ENCODE measurements at places on chromosomes 5 and 9.

DNA sequence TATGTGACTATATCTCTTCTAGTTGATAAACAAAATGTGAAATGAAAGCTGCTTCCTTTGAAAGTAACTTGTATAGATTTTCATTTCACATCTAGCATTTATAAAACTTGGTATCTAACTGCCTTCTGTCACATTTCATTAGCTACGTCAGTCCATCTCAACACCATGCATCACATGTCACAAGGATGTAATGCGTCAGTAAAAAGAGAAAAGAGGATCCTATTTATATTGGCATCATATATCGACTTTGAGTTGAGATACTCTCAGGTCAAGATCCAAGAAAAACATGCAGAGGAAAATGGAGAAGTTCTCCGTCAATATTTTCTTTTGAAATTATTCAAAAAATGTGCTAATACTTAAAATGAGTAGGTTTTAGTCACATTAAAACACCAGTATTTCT lies 1211.2 kb downstream of the EFNA5 start:
- no peak for DNase-seq

GRCh38 chr9:130276121-130276520 lies 10.6 kb downstream of the HMCN2 start:
- no peak for DNase-seq

DNA sequence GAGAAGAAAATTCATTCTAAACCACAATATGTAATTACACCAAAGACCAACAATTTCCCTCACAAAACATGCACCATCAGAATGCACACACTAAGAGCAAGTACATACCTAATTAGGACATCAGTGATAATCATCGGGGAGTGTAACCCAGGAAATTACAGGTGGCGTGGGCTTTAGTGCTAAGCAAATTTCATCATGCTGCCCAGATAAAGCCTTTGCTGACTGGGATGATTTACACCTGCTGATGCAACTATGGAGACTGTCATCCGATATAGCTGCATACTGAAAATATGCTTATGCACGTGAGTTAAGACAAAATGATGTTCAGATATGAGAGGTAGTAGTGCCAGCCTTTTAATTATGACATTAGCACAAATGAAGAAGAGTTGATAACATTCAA lies 123.2 kb downstream of the DCP2 start:
- no peak for DNase-seq

- DNase-seq, result no peak
Measured at GRCh38 chr5:149585910-149586309, 4.6 kb downstream of the ARHGEF37 start.

GRCh38 chr5:50292735-50293394 lies 148.2 kb downstream of the EMB start:
- no peak for DNase-seq

- DNase-seq, result no peak
Measured at GRCh38 chr5:43362725-43363435, 49.3 kb downstream of the CCL28 start.

DNA sequence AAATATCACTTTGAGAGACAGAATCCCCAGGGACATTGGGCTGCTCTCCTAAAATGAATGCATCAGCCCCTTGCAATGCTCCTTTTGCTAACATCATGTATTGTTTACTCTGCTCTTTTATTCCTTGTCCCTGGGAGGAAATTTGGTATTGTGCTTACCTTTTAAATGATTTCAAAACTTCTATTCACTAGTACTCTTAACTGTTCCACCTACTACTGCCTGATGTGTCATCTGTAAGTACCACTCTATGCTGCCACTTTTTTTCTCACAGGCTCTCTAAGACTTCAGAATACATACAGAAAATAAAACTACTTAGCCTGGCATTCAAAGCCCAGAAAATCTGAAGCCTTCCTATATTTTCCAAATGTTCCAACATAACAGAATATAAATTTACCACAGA lies 667.2 kb downstream of the BRINP1 start:
- no peak for DNase-seq

DNA sequence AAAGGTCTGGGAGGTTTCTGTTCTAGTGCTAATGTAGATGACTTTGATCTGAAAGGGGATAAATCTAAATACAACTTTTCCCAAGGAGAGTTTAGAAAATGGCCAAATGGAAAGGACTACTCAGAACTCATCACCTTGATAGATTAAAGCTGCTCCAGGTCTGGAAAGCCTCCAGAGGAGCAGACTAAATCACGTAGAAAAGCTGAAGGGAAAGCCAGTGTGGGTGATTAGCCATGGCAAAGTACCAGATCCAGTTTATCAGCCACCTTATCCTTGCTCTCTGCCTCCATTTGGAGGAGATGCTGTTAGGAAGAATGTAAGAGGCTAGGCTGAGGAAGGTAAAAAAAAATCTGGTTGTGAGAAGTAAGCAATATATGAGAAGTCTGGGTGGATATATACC lies 120.7 kb upstream of the RAI14 start:
- no peak for DNase-seq

DNA sequence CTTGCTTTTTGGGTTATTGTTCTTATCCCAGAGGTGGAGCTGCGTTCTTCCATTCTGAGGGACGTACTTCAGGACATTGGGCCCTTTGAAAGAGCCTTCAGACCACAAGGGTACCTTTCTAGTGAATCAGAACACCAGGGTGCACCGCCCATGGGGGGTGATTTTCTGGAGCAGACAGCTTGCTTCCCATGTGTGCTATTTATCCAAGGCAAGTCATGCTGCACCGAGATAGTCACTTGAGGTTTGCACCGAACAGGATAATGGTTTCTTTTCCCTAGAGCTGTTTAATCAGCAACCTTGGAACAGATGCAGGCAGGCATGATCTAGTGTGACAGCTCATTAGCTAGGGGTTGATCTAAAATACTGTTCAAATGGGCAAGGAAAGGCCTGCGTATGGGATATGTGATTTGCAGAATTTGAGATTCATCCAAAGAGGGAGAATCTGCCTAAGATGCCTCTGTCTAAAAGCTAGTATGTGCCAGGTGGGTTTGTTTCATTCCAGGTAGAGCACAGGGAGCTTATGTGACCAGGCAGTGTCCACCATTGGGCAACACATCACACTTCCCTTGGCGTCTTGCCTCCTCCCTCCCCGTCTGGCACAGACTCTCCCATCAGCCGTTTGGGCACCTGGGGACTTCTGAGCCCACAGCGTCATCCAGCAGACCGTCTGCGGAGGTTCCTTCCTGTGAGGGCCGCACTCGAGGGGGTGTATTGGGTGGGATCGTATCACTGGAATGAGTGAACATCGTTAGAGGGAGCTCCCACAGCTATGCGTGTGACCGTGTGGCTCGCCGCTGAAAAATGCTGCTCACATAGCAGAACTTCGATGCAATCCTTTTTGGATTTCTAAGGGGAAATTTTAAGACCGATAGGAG lies 23.0 kb downstream of the ABL1 start:
- peak; percentile 85 for DNase-seq

DNA sequence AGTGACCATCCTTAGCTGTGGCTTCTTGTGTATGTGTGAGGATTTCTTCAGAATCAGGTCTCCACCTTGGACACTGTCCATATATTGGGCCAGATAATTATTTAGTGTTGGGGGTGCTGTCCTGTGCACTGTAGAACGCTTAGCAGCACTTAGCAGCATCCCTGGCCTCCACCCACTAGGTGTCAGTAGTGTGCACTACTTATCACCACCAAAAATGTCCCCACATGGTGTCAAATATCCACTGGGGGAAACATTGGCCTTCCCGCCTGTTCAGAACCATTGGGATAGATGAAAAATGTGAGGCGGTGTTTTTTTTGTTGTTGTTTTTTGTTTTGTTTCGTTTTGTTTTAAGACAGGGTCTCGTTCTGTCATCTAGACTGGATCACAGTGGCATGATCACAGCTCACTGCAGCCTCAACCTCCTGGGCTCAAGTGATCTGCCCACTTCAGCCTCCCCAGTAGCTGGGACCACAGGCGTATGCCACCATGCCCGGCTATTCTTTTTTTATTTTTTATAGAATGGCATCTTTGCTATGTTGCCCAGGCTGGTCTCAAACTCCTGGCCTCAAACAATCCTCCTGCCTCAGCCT lies 67.7 kb downstream of the TENT4A start:
- no peak for DNase-seq

GRCh38 chr5:76820526-76820890 lies 1.7 kb downstream of the F2RL1 start:
- no peak for DNase-seq

DNA sequence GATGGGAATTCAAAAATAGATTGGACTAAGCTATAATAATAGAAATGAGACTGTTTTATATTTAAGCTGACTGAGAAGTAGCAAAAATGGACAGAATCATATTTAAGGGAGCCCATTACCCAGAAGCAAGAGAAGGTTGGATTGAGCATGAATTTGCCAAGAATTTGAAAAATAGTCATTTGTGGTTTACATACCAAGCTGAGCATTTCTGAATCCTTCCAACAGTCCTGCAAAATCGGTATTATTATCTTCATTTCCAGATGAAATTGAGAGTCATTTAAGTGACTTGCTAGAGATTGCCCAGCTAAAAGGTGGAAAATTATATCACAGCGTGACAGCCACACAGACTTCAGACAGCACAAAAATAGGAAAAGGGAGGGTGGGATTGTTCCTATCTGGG lies 48.4 kb downstream of the TNFSF15 start:
- no peak for DNase-seq

GRCh38 chr5:24325306-24325832 lies 319.4 kb downstream of the CDH10 start:
- DNase-seq, result no peak

- DNase-seq, result no peak
Measured at GRCh38 chr5:150774145-150774544, 4.4 kb upstream of the SMIM3 start.

- no peak for DNase-seq
Measured at GRCh38 chr5:139512786-139513390, 30.3 kb upstream of the STING1 start.

DNA sequence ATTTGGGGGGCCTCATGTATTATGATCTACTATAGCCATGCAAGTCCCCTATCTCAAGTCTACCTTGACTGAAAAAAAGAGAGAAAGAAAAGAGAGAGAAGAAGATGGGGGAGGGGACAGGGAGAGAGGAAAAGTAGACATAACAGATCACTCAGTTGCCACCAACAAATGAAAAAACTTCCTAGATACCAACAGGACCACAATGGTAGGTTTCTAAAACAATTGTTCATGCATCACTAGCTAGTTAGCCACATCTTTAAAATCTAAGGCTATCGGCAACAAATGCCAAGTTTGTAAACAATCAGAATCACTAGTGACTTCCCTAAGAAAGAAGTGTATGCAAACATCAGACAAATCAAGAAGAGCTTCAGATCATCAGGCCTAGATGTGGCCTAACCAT lies 328.2 kb downstream of the BNC2 start:
- DNase-seq, result no peak

- DNase-seq, result peak; percentile 65
Measured at GRCh38 chr5:78537821-78538220, 110.8 kb downstream of the LHFPL2 start.

GRCh38 chr9:126144603-126145456 lies 181.8 kb upstream of the MVB12B start:
- no peak for DNase-seq

DNA sequence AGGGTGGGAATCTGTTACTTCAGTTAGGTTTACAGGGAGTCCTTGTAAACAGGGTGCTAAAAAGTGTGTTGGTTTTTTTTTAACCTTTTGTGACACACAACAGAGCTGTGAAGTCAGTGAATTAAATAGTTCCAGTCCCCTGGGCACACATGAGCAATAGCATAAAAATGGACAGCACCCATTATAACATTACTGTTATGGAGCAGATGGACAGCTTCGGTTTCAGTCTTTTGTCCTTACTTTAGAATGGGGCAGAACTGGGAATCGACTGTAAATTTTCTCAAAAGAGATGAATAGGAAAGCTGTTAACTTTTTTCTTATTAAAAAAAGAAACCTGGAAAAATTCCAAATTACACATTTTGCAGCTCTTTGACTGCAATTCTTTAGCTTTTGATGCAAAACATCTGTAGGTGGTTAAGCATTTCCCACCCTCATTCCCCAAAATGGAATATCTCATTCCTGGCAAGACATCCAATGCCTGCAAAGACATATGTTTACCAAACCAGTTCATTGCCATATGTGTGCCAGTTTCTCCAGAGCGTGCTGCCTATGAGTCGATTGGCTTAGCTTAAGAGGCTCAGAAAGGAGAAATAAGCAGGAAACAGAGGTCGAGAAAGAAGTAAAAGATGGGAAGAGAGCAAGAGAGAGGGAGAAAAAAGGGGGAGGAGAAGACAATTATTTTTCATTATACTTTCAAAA lies 212.3 kb upstream of the TMEM161B start:
- peak; percentile 1 for DNase-seq

DNA sequence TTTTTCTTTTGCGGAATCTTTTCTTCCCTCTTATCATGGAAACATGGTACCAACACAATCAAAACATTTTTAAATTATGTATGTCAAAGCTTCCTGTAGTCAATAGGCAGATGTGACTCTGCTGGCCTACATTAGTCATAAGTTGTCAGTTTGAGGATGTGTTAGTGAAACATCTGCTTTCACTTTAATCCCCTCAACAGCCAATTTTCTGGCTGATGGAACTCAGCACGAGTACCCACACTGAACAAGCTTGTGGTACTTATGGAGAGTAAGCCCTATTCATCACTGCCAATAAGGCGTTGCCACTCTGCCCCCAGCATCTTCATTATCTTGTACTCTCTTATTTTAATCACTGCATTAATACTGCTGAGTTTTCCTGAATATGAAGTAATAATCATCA lies 1034.4 kb downstream of the CDH9 start:
- no peak for DNase-seq

DNA sequence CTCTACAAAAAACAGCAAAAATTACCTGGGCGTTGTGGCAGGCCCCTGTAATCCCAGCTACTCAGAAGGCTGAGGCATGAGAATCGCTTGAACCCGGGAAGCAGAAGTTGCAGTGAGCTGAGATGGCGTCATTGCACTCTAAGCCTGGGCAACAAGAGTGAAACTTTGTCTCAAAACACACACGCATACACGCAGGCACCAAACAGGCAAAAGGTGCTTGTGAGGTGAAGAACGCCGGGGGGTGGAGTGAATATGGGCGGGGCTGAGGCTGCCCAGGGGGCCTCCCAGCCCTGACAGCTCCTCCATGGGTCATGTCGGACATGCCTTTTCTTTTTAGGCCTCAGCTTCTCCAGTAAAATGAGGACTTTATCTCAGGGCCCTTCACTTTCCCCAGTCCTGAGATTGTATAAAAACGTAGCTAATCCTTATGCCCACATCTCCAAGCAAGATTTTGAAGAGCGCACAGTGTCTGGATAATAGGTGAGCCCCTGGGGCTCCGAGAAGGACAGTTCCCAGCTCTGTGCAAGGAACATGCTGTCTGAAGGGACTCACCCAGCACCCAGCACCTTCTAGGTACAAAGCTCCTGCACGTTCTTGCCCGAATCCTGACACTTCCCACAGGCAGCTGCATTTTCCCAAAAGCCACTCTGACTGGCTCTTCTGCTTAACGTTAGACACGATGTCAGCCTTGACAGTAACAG lies 168.3 kb downstream of the COL23A1 start:
- no peak for DNase-seq

DNA sequence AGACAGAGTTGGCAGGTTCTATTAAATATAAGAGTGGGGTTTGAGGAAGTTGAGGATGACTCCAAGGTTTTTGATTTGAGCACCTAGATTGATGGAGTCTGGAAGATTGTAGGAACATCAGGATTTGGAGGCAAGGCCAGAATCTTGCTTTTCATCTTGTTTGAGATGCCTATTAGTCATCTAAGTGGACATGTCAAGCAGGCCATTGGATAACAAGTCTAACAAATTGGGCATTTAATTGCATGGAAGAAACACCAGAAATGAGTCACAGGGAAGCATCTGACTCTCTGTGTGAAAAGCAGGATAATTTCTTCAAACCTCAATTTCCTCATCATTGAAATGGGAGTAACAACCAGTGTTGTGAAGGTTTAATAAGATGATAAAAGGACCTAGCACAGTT lies 53.3 kb upstream of the ARL15 start:
- peak; percentile 3 for DNase-seq

GRCh38 chr9:115992834-115993233 lies 160.8 kb upstream of the PAPPA start:
- no peak for DNase-seq
